ENCODE measurements at places on chromosomes 6 and 20. TPM values are rescaled to one million over a fixed set of nuclear protein-coding genes. Genes with fewer than 3 reads are reported as not detected.

Gene OPRM1
- polyA plus RNA-seq, result not detected

DNA sequence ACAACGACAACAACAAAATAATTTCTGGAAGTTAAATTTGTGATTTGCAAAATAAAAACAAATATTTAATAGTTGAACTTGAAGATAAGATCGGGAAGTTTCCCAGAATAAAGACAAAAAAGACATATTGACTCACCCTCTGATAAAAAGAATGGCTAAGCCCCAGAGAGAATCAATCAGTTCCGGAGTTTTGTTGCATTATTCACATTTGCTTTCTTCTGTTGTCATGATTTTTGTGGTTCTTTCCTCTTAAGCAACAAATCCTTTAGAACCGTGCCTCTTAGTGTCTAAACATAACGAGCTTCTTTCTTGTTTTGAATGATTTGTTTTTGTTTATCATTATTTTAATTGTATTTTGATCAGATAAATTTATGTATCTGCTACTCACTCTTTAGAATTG lies 337.7 kb upstream of the PRND start:
- DNase-seq, result no peak

Gene CGA
- 0.10 TPM for polyA plus RNA-seq

Gene OLIG3
- not detected for polyA plus RNA-seq

- DNase-seq, result no peak
These were observed 163.6 kb downstream of the SYNDIG1 start for GRCh38 chr20:24633026-24633425.

DNA sequence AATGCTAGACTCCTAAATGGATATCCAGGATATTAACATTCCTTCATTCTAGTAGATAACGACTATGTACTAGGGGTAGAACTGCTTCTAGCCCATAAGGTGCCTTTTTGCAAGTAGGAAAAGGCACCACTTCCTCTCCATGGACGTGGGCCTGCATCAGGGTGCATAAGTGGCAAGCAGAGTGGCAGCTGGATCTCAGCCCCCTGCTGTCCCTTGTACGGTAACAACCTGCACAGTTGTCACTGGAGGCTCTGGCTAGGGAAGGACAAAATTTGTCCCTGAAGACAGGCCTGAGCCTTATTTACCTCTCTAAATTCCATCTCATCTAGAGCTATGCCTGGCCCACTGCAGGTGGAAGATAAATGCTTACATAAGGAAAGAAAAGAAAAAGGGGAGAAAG lies 42.5 kb upstream of the SAYSD1 start:
- no peak for DNase-seq

Gene TSBP1
- polyA plus RNA-seq, result not detected

- DNase-seq, result no peak
These were observed 42.5 kb downstream of the LYRM2 start for GRCh38 chr6:89596056-89596455.

DNA sequence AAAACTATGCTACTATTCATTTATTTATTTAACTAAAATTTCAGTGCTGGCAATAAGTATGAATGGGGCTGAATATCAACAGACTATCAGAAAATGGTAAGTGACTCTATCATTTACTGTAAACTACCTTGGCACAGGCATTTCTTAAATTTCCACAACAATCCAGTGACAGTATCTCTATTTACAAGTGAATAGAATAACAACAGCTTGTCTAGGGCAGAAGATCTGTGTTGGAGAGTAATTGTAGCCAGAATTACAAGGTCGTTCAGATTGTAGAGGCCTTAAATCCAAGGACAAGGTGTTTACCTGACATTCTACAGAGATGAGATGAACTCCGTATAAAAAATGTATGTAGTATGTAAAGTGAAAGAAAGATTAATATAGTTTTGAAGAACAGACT lies 193.8 kb upstream of the SIM1 start:
- DNase-seq, result no peak

- no peak for DNase-seq
These were observed 5.3 kb downstream of the CDKN1A start for GRCh38 chr6:36683656-36684446.

GRCh38 chr20:4962241-4962855 lies 39.0 kb downstream of the SLC23A2 start:
- DNase-seq, result no peak

- peak; percentile 68 for DNase-seq
These were observed 495.2 kb downstream of the RFPL4B start for GRCh38 chr6:112842330-112842685.

DNA sequence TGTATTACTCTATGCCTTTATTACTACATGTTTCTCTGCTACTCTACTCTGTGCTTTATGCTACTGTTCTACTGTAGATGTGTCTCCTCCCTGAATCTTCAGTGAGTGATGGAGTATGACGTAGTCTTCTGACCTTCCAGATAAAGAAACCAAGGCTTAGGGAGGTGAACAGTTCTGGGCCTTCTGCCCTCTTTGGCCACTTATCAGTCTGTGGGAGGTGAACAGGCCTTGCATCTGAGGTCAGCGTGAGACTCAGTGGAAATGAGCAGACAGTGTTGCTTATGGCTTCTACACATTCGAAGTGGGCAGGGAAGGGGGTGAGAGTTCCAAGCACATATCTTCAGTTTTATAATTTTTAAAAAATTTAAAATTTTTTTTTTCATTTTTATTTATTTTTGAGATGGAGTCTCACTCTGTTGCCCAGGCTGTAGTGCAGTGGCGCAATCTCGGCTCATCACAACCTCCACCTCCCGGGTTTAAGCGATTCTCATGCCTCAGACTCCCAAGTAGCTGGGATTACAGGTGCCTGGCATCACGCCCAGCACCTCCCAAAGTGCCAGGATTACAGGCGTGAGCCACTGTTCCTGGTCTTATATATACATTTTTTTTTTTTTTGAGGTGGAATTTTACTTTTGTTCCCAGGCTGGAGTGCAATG lies 24.2 kb downstream of the MYBL2 start:
- DNase-seq, result no peak

Gene TREML2
- polyA plus RNA-seq, result not detected

Gene TREM2
- polyA plus RNA-seq, result not detected

GRCh38 chr6:40295251-40295950 lies 291.8 kb downstream of the LRFN2 start:
- no peak for DNase-seq

DNA sequence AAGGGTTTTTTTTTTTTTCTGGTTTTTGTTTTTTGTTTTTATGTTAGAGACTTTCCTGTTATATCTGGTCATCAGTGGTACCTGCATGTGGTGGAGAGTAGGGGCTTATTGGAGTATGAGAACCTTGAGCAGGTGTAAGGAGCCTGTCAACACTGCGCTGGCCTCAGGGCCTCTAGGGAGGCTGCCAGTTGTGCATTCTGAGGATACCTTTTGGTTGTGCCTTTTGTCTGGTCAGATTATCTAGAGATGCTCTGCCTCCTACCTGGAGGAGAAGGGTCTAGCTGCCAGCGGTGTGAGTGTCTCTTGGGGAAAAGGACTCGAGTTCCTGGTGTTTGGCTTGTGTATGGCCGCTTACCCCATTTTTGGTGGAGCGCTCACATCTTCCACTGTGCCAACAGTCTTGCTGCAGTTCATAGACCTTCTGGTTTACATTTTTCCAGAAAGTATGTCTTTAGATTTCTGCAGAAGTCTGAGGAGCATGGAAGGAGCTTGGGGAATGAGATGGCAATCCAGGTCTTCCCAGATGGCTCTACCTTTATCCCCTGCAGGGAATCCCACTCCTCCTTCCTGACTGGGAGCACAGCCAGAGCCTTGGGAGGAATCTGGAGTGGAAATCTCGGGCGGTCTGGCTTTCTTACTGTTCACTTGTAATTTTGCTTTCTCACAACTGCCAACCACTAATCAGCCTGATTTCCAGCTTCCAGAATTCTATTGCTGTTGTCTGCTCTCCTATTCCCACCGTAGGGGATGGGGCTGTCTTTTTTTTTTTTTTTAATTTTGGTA lies 49.9 kb downstream of the PTPN1 start:
- no peak for DNase-seq

Gene MYL9
- 41.7 TPM for polyA plus RNA-seq

DNA sequence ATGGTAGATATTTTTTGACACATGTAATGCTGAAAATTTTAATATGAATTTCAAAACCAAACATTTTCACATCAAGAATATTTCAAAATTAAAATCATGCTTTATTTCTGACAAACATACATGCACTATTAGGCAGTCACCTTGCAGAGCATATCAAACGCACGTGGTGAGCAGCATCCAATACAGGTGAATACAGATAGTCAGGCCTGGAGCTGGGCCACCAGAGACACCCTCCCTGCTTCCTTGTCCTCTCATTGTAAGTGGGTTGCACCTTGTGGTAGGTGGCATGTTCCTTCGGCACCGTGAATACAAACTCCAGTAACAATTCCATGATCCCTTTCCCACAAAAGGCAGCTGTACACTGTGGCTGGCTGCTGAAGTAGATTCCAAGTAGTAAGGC lies 8.9 kb downstream of the REV3L start:
- no peak for DNase-seq

- peak; percentile 41 for DNase-seq
These were observed 64.9 kb downstream of the C6orf58 start for GRCh38 chr6:127641905-127642304.

Gene SIRPG
- polyA plus RNA-seq, result not detected

DNA sequence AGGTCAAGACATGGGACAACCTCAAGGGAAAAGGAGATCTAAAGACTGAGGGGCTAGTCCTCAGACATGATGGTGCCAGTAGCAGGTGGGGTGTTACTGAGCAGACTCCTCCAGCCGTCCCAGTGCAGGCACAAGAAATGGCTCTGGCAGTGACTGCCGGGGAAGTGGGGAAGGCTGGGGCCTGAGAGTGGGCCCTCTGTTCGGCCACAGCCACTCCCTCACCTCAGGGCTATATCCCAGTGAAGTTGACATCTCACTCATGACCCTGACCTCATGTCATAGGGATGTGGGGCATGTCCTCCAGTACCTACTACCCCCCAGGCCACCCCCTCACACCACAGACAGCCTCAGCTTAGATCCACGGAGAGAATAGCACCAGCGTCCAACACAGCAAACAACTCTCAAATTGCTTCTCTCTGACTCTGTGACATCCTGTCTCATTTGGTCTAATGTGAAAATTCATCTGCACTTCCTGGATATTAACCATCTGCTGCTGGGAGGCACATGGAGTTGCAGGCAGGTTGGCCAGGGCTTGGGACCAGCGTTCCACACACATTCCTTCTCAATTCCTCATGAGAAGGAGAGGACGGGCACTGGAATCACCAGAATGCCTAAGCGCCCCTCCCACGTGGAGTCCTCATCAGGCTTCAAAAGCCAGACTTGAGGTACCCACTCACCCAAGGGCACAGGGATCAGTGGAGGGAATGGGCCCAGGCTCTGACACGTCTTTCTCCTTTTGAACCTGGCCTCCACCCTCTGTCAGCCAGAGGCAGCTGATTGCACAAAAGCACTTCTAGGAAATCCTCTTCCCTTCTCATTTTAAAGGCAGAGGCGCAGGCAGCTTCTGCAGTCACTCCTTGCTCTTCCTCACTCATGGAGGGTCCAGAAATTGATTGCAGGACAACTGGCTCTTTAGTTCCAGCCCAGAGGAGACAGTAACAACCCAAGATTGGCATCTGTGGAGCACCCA lies 163.6 kb upstream of the CST7 start:
- no peak for DNase-seq

DNA sequence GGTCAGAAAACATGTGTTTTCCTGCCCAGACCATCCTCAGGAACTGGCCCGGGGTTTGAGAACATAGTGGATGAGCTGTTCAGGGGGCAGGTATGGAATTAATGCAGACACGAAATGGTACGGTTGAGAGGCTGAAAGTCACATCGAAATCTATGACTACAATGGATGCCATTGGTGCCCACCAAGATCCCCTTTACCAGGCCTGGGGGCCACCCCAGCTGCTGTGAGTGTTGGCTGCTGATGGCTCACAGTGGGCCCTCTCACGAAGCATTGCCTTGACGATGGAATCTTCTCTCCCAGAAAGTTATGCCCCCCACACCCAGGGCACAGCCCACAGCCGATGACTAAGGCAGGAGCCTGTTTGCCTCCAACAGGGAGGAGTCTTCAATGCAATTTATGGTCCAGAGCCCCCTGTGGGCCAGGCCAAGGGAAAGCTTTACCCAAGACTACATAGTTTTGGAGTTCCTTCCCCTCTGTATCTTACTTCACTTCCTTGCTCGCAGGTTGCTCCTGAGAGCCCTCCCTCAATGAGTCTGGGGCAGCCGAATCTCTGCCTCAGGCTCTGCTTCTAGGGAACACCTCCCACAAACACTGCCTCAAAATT lies 92.6 kb downstream of the BFSP1 start:
- no peak for DNase-seq

GRCh38 chr20:62537649-62538292 lies 62.0 kb upstream of the GATA5 start:
- no peak for DNase-seq

Gene PGC
- not detected for polyA plus RNA-seq

DNA sequence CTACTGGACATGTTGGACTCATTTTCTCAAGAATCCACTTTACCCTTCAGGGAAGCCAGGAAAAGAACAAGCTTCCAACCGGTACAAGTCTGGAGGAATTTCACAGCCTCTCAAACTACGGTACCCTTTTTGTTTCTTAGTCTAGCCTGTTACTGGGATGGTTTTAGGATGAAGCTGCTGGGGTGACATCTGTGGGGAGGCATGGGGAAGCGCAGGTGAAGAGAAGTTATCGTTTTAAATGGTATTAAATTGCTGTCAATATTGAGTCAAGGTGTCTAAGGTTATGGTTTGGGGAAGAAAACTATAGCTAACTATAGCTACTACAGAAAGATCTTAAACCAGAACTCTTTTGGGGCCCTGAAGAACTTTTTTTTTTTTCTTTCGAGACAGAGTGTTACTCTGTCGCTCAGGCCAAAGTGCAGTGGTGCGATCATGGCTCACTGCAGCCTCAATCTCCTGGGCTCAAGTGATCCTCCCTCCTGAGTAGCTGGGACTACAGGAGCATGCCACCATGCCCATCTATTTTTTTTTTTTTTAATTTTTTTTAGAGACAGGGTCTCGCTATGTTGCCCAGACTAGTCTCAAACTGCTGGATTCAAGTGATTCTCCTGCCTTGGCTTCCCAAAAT lies 128.7 kb downstream of the RIN2 start:
- no peak for DNase-seq

DNA sequence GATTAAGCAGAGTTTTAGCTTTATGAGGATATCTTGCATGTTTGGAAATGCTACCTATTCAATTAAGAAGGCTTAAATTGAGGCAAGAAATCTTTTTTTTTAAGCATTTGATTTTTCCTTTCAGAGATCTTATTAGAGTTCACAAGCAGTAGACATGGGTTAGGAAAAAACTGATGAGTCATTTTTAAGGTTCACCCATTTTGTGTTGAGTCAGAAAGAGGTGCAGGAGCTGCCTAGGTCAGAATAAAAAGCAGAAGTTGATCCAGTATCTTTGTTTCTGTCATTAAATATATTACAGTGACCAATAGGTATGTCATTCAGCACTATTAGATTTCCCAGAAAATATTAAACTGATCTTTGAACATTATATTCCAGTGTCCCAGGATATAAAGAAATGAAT lies 306.8 kb downstream of the LMBRD1 start:
- DNase-seq, result no peak

Gene RCAN2
- polyA plus RNA-seq, result 0.07 TPM

GRCh38 chr6:149563203-149563927 lies 2.8 kb upstream of the GINM1 start:
- peak; percentile 84 for DNase-seq

GRCh38 chr6:29943053-29943966 lies 978 bp downstream of the HLA-A start:
- DNase-seq, result peak; percentile 36

Gene SYCP2L
- not detected for polyA plus RNA-seq

Data from endothelial cell of umbilical vein (primary cell).